ENCODE measurements at places on chromosomes 13 and 19.

GRCh38 chr19:45424191-45425058, 708 bp upstream of the ERCC1 start:
- peak; percentile 84 for DNase-seq

- DNase-seq: no peak
Measured at GRCh38 chr19:10998045-10998533, 37.3 kb downstream of the SMARCA4 start.

DNA sequence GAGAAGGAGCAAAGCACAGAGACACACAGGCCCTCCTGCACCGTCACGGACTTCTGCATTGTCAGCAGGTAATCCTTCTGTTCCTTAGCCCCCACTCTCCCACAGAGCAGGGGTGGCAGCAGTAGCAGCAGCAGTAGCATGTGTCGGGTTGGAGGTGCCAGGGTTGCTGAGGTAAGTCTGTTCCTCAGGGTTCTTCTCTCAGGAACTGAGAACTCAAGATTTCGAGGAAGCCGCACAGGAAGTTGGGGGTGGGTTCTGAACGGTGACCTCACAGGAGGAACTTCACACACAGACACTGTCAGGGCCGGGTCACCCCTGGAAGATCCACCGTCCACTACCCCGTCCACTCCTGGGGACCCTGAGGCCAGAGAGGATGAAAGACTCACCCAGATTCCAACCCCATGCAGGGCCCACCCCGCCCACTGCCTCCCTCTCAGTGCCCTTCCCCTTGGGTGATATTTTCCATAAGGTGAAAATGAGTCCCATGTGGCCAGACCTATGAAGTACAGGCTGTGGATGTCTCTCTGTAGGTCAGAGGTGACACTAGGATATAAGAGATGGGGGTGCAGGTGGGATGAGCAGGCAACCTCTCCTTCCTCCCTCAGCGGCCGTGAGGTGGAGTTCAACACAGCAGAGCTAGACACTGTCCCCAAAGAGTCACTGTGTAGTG, at the start of gene SIGLEC12:
SIGLEC12 (minus strand) TSS at position 207 of the 670 bp plus-strand sequence; CDS start at position 140, 67 bp downstream.
- DNase-seq: no peak

DNA sequence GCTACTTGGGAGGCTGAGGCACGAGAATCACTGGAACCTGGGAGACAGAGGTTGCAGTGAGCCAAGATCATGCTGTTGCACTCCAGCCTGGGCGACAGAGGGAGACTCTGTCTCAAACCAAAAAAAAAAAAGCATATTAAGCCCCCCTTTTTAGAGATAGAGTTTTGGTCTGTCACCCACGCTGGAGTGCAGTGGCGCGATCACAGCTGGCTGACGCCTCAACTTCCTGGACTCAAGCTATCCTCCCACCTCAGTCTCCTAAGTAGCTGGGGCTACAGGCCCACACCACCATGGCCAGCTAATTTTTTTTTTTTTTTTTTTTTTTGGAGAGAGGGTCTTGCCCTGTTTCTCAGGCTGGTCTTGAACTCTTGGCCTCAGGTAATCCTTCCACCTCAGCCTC, 34.2 kb upstream of the MAP3K10 start:
- DNase-seq: no peak

- DNase-seq: no peak
Measured at GRCh38 chr13:76570510-76570971, 315.7 kb downstream of the KCTD12 start.

- DNase-seq: no peak
Measured at GRCh38 chr19:7859831-7860713, 14.1 kb downstream of the PRR36 start.

- no peak for DNase-seq
Measured at GRCh38 chr13:107790397-107790796, 424.9 kb downstream of the LIG4 start.

- peak; percentile 43 for DNase-seq
Measured at GRCh38 chr19:13195678-13196077, 45.5 kb downstream of the IER2 start.

DNA sequence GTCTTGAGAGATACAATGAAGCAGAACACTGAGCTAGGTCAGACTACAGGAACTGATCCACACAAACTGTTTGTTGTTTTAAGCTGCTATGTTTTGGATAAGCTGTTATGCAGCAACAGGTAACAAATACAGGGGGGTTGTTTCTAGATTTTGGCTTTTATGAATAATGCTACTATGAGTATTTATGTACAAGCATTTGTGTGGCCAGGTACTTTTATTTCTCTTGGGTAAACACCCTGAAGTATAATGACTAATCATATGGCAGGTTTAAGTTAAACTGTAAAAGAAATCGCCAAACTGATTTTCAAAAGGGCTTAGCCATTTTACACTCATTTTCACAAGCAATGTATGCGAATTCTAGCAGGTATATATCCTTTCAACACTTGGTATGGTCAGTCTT, 166.0 kb downstream of the DNAJC3 start:
- no peak for DNase-seq

GRCh38 chr19:54343868-54344267, 4.9 kb upstream of the LILRA4 start:
- no peak for DNase-seq

DNA sequence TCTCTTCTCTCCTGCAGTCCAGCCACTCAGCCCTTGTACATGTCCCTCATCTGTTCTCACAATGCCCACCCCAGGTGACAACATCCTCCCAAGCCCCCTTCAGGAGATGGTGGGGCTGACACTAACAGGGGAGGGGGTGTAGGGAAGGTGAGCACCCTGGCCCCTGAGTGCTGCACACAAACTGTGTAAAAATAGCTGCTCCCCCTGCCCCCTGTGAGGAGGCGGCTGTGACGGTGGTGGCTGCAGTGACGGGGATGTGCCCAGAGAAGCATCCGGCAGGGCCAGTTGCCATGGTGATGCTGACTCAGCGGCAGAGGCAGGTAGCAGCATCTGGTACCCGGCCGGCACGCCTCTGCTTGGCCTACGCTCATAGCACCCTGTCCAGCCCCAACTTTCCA, 13.0 kb upstream of the JUND start:
- DNase-seq: no peak

- DNase-seq: no peak
Measured at GRCh38 chr13:99663908-99664307, 162.6 kb downstream of the TM9SF2 start.

DNA sequence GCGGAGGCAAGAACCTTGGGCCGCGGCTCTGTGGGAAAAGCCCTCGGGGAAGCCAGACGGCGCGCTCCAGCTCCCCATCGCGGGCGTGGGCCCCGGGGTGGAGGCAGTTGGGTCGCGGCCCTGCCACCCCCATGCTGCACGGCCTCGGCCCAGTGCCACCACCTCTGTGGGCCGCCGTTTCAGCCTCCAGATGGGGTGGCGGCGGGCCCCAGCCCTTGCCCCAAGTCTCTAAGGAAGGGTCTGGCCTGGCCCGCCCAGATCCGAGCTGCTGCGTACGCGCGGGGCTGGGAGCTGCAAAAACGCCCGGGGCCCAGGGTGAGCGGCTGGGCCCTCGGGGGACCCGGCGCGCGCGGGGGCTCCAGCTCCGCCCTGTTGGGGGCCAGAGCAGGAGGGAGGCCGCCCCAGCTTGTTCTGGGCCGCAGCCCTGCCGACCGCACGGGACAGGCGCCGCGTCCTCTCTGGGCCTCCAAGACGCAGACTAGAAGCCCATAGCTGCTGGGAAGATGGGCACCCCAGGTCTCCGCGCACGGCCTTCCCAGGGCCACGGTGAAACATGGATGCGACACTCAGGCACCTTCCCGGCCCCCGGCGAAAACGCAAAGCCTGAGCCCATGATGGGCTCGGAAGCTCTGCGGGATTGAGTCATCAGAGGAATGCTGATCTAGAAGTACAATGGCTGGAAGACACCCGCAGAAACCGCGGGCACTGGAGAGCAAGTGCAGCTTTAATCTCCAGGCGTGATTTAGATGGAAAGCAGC, 110.1 kb downstream of the KCTD15 start:
- DNase-seq: no peak

- no peak for DNase-seq
Measured at GRCh38 chr13:41601718-41602445, 144.5 kb downstream of the RGCC start.

DNA sequence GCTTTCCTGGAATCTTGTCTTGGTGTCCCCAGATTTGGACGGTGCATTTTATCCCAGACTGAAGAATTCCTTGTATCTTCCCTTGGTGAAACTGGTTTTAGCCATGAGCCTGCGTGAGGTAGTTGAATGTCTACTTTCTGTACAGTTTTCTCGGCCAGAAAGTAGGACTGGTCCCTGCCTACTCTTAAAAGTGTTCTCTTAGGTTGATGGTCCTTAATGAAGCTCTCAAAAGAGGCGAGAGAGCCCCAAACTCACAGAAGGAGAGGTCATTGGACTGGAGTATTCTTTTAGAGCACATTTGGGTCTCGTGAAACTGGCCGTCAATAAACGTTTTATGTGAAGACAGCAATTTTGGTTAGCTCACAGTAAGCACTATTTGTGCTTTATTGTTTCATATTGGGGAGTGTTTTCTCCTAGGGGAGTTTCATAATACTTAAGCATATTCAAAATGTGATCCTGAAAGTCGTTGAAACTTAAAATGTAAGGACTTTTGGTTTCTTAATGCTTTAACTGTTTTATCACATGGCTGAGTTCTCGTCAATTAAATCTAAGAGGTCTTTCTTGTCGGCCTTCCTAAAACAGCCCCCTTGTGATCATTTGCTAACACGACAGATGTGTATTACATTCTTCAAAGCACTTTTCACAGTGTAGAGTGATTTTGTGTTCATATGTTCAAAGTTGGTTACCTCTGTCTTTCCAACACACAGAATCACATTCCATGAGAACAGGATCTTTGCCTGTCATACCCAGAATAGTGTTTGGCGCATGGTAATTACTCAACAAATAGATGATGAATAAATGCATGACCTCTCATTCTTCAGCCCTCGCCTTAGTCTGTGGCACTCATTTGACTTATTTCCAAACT, 889 bp downstream of the GTF2F2 start:
- no peak for DNase-seq

- DNase-seq: no peak
Measured at GRCh38 chr13:79939689-79940088, 401.2 kb downstream of the SPRY2 start.

- DNase-seq: no peak
Measured at GRCh38 chr13:52646967-52647366, 4.7 kb downstream of the HNRNPA1L2 start.
